ENCODE measurements at places on chromosomes 5 and 9.

DNA sequence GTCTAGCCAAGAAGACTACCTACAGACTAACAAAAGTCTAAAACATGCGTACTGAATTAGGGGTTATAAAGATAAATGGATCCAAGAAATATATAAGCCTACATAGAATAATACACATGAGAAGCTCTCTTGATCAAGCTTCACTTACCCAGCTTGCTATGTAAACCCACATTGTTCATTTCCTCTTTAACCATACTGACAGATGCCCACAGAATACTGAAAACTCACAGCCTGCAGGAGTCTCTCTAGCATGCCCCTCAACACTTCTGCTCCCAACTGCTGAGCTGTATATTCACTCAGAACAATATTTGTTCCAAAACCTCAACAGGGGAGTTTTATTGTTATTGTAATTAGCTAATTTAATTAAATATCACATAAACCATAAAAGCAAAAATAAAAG, 52.4 kb downstream of the RFX3 start:
- DNase-seq, result peak; percentile 33

DNA sequence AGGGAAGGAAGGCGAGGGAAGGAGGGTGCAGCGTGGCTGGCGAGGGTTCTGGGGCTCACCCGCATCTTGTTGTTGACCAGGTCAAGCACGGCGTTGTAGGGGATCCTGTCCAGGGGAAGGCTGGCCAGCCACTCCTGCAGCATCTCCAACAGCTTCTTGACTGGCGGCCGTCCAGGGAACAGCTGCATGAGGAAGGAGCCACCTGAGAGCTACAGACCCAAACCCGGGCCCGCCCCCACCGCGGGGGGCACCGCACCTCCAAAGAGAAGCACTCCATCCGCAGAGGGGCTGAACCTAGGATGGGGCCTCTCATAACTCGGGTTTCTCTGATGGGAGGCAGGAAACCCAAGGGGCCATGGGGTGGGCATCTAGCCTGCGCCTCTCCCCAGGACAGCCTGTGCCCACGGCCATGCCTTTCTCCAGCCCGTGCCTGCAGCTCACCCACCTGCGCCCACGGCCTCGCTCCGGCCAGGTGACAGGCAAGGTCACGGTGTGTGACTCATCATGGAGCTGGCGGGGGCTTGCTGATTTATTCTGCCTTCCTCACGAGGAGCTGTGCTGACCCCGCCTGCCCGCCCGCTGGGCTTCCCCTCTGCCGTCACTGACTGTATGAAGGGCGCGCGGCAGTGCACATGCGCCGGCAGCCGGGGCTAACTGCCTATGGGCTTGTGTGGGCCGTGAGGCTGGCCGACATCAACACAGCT, 11.8 kb upstream of the LHX3 start:
- DNase-seq, result no peak

- DNase-seq, result no peak
These were observed 6.2 kb downstream of the FRMPD1 start for GRCh38 chr9:37656936-37657335.

DNA sequence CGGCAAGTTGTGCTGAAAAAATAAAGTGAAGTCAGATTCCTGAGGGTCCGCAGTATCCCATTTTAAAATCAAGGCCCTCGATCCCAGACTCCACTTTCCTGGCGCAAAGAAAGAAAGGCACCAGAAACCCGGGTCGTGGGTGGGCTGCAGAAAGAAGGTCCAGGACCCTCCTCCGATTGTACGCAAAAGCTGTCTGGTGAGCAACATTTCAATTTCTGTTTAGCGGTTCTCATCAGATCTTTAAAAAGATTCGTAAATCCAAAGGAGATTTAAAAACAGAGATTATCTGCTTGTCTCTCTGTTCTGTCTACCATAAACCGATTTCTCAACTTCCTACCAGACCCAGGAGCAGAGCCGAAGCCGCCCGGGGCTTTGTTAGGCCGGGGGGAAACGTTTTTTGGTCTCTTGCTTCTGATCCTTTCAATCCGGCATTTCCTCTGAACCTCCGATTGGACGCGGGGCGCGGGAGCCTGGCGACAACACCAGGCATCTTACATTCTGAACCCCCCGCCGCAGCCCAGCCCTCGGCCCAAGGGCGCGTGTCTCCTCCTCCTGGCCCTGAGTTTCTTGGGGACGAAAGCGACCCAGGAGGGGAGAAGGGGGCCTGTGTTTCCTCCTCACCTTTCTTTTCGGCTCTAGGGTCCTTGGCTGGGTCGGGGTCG, 746 bp downstream of the NKX2-5 start:
- no peak for DNase-seq

- DNase-seq, result no peak
These were observed 16.2 kb upstream of the TNIP1 start for GRCh38 chr5:151097061-151097460.

DNA sequence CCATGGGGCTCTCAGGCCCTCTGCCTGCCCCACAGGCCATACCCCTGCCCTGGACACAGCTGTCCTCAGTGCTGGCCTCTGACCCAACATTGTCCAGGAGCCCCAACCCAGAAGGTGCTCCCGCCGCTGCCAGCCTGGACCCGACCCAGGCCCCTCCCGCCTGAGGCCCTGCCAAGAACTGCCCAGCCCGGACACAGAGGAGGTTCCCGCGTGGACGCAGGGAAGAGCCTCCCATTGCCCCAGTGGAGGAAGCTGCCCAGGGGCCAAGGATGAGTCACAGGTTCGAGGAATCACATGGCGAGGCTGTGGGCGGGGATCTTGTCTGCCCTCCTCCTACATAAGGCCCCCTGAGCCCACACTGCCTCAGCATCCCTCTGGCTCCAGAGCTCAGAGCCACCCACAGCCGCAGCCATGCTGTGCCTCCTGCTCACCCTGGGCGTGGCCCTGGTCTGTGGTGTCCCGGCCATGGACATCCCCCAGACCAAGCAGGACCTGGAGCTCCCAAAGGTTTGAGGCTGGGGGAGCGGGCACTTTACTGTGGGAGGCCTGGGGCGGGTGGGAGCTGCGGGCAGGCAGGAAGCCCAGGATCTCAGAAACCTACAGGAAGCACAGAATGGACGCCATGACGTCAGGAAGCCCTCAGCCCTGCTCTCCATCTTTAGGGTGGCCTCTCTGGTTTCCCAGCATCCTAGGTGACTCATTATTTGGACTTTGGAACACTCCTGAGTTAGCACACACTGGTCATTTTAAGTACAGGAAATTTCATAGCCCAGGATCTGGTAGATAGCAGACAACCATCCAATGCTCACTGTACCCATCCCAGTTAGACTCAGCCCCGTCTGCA, at the start of gene PAEP:
PAEP (plus strand) TSS at position 366 of the 844 bp plus-strand sequence.
- DNase-seq, result no peak

DNA sequence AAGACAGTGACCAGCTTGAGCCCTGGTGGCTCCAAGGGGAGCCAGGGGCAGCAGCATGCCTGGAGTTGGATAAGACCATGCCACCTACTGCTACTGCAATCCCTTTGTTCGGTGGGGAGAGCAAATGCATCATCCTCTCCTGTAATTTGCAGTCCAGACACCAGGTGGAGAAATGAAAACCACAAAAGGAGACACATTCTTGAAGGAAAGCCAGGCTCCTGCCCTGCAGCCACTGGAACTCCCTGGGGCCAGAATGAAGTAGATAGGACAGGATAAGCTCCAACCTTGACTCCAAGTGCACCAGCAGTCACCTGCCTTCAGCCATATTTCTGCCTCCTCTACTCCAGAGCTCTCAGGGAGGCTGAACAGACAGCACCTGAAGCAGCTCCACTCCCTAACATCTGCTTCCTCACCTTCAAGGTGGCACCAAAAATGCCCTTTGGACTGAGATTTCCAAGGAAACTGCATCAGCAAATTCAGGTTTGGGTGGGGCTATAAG, 65.1 kb upstream of the IQGAP2 start:
- peak; percentile 63 for DNase-seq

DNA sequence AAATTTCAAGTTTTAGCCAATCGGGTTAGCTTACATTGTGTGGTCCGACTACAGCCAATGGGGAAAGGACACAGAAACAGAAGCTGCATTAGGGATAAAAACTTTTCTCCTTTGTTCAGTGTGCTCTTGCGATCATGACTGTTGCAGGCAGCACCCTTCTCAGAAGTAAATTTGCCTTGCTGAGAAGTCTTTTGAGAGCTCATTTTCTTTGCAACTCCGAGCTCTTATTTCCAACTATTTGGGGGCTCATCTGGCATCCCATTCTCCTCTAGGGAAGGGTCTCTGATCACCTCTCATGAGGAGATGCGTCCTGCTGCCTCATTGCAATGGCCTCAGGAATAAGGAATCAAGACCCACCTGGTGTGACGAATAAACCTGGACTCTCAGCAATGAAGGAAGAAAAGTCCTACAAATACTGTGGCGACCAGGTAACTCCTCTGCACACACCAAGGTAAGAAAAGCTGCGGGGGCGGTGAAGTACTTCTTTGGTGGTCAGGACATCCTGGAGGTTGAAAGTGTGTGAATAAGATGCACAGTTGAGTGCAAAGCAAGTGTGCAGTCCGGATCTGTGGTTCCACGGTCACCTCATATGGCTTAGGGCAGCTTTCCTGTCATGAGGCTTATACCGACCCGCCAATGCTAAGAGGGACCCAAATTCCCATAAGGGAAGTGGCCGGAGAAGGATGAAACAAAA, 20.4 kb downstream of the CNOT8 start:
- DNase-seq, result no peak

DNA sequence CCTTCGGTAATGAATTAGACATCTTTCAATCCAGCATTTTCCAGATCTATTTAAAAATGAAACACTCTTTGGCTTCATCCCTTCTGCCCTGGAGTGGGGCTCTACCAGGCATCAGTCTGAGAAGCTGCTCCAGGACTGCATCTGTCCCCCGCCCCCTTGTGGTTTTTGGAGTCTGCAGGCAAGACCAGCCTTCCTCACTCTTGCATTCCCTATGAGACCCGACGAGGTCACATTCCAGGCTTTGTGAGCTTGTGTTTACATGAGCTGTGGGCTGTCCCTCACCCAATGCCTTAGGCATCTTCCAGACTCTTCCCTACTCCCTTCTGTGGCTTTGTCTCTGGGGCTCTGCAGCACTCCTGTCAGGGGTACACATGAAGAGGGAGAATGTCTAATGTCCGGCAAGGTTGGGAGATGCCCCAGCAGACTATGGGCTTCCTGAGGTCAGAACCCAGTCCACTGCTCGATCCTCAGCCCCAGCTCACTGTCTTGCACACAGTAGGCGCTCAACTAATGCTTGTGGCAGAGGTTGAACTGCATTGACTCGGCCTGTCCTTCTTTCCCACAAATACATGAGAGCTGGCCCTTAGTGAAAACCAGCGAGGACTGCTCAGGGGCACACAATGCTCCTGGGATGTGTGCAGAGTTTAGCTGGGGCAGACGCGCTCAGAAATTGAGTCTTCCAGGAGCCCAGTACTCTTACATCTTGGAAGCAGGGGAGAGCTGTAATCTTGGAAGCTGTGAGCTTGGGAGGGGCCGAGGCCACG, 11.7 kb upstream of the GADD45G start:
- DNase-seq, result no peak

All from GDM1 (cell line).